ENCODE measurements at places on chromosomes 3 and 15.

- no peak for DNase-seq
Measured at GRCh38 chr15:28003302-28004037, 95.6 kb downstream of the OCA2 start.

DNA sequence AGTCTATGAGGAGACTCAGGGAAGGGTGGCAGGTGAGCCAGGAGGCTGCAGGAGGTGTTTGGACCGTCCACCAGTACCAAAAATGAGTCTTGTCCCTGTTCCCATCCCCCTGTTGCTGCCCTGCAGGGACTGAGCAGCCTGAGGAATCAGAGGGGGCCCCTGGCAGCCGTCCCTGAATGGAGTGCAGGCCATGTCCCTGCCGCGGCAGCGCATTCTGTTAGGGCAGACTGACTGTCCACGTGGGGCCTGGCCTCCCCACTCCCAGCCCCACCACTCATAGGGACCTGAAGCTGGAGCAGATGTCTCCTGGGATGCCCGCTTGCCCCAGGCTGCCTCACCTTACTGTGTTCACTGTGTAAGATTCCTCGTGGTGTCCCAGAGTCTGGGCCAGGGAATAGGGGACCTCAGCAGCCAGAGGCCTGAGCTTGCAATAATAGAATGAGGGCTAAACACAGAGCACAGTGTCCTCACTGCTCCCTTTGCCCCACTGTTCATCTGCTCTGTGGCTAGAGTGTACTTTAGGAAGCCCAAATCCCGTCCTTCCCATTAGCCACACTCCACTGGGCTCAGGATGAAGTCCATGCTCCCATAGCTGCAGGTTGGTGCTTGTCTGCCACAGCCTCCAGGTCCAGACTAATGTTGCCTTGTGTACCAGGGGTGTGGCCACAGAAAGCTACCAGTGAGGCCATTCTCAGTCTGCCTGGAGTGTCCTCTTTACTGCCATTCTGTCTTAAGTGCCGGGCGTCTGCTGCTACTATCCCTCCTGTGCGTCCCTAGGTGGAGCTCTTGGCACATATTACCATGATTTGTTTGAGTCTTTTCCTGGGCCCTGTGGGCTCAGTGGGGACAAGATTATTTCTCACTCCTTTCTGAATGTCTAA lies 63.2 kb downstream of the HCN4 start:
- no peak for DNase-seq

- DNase-seq = no peak
Measured at GRCh38 chr15:63597038-63597790, at the start of gene FBXL22. Gene FBXL22, plus strand, starts transcription at chr15:63597387. Its CDS starts 6 bp downstream, at chr15:63597393.

DNA sequence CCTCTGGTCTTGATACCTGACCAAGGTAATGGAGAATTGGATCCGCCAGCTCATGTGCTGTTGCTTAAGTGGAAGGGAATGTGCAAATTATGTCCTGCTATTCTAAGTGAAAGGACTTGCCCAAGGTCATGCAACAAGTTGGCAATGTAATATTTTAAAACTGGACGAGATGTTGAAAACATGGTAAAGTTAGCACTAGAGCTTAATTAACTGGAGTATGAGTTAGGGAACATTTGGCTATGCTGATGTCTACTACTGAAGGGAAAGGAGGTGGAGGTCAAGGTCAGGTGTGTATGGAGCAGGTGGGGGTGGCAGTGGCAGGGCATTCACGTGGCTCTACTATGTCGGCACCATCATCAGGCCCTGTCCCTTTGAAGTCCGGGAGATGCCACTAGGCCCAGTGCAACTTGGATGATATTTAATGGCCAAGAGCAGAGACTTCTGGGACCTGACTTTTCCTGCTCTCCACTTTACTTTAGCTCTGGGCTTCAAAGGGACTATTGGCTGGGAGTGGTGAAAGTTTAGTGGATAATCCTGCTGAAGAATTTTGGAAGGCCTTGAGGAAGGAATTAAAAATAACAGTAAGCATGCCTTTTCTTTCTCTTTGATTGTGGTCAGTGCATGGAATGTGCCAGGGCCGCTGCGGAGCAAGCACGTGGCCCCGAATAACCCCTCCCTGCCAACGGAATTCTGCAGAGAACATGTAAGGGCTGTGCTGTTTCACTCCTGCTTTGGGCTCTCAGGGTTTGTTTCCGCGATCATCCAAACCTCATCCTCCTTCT lies 14.9 kb downstream of the SMAD3 start:
- no peak for DNase-seq

DNA sequence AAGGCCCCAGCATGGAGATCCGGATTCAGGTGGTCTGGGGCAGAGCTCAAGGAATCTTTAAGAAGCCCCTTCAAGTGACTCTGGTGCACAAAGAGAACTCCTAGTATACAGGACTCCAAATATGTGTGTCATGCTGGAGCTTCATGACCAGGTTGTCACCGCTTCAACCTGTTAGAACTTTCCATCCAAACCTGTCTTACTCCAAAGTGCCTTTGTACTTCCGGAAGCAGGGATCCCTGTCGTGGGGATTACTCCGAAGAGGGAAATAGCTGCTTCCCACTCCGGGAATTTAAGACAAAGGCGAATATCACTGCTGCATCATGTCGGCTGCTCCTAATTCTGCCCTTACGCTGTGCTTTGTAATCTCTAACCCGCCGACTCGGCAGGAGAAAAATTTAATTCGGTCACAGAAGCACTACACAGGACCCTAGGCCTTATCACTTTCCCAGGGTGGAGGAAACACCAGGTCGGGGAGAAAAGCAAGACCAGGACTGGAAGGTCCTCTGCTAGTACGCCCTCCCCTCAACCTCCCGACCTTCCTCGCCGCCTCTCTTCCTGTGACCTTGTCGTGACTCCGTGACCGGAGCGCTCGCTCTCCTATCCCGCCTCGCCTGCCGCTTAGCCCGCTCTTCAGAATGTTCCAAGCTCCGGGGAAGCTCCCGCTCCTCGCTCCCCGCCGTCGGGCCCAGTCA lies 730 bp downstream of the HIGD1A start:
- DNase-seq = peak; percentile 47

- DNase-seq = no peak
Measured at GRCh38 chr15:25892126-25892525, 29.0 kb upstream of the ATP10A start.

GRCh38 chr3:23668430-23668904 lies 137.3 kb upstream of the UBE2E1 start:
- no peak for DNase-seq

- no peak for DNase-seq
Measured at GRCh38 chr3:47849186-47849698, 46.3 kb downstream of the DHX30 start.

GRCh38 chr3:128734523-128735189 lies 8.7 kb downstream of the RAB7A start:
- DNase-seq = no peak

- DNase-seq = no peak
Measured at GRCh38 chr15:66899555-66900350, 165.6 kb upstream of the SMAD3 start.

GRCh38 chr15:25689592-25689991 lies 173.5 kb downstream of the ATP10A start:
- no peak for DNase-seq

DNA sequence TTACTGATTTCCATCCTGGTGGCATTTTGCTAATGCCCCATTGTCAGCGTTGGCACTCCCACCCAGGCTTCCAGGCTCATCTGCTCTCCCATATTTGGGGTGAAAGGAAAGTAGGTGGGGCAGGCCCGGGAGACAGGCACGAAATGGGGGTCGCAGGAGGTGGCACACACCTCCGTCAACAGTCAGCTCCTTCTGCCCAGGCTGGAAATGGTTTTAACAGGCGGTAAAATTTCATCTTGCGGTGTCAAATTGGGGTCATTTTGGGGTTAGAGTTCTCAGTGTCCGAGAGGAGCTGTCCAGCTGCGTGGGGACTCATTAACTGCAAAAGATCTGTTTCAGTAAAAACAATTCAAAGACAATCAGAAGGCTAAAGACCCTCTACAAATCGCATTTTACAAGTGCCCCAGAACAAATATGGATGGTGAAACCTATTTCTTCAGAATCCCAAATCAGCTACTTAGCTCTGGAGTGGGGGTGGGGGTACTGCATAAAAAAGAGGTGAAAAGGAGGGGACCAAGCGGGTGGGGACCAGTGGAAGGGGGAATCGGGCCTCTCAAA lies 4.2 kb upstream of the MEIS2 start:
- no peak for DNase-seq

DNA sequence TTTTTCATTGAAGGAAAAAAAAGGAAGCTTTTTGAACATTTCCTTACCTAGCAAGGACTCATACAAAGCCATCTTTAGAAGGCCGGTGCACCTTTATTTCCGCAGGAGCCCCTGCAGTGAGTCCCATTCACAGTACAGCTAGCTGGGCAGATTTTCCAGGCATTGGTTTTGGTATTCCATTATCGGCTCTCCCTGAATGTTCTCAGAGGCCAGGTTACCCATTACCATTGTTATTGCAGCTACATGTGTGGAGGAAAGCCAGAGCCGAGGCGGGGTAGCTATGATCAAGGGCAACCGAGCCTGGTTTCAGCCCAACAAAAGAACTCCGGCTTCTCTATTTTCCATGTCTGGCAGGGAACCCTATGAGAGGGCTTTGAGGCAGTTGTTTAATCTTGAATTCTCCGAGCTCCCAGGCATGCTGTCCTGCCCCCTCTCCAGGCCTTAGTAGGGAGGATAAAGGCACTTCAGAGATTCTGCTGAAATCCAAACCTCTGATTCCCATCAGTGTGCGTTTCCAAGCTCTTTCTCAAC lies 100.3 kb downstream of the LRRK1 start:
- DNase-seq = no peak

DNA sequence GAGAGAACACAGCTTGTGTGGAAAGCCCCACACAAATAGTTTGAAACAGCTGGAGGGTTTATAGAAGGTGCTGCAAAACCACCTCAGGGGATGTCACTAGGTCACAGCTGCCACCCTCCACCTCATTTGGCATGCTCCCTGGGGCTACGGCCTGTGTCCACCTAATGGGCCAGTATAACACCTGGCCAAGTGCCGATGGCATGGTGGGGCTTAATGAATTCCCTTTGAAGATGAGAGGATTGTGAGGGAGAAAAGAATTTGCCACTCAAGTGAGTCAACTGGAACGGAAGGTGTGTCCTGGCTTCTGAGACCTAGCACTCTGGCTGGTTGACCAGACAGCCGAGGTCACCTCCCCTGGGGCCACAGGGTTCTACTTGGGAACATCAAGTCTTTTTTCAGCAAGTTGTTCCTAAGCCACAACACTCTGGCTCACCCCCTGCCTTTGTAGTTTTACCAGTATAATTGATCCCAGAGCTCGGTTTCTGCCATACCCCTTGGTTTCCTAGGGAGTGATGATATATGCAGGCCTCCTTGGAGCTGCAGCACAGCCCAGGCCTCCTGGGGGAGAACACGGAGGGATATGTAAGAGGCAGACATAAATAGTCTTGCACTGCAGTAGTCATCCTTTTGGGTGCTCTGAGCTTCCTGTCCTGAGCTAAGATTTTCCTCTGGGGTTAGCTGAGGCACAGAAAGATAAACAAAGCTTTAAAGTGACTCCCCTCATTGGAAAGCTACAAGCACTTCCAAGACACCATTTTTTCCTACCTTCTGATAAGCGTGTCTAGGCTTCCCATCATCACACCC lies 178.2 kb upstream of the LPP start:
- no peak for DNase-seq

DNA sequence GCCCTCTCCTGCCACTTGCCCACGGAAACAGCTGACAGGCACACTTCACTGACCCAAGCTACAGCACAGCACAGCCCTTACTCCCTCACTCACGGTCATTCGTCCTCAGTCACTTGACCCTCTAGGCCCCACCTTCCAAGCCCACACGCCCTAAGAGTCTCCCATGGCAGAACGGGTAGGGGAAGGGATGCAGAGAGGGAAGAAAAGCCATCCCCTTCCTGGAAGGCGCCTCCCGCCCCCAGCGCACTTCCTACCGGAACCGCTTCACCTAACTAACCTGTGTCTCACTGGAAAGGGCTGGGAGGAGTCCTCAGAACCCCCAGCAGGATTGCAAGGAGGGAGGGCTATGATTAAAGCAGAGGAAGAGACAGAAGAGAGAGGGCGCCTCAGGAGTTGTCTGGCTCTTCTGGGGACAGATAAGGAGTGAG lies 22.9 kb downstream of the EPHB3 start:
- DNase-seq = no peak

DNA sequence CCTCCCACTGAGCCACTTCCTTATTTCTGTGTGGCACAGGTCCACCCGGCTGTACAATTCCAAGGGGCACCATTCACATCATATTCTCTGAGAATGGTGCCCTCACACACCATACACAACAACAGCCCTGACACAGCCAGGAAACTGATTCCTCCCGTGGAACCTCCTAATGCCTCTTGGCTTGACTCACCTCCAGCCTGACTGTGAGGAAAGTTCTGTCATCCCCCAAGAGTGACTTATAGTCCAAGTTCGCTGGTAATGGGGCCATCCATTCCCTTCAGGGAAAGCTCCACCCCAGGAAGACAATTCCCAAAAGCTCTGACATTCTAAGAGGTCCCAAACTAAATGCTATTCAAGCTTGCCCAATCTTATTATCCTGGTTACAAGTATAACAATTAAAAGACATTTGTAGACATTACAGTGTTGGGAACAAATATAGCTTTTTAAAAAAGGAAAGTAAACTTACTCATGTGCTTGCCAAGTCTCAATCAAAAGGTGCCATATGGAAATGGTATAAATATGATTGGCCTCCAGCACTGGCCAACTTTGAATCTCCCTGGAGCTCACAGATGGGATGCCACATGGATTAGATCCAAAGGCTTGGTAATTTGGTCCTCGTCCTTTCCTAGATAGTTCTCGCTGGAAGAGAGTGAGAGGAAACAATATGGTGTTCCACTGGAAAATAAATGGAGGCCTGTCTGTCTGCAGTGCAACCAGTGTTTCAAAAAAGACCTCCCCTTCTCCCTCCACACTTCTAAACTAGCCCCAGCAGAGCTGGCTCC lies 56.3 kb upstream of the PSMD6 start:
- DNase-seq = no peak

DNA sequence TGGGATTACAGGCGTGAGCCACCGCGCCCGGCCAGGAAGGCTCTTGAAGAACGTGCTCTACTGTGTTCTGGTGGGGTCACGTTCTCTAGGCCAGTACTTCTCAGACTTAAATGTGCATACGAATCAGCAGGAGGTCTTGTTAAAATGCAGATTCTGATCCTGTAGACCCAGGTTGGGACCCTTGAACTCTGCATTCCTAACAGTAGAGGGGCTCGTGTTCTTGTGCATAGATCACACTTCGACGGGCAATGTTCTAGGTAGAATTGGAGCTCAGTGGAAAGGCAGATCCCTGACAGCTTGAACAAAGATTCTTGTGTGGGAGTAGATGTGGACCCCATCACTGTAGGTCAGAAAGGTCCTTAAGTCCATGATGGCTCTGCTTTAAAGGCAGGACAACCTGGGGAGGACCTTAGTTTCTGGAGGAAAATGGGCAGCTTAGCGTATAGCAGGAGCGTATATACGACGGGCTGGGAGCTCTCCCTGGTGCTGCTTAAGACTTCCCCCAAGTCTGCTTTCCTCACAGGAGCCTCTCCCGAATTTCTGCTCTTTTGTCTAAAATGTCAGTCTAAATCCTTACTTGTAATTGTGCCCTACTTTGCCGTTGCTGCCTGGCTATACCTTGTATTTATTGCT lies 16.9 kb upstream of the FAM81A start:
- no peak for DNase-seq

DNA sequence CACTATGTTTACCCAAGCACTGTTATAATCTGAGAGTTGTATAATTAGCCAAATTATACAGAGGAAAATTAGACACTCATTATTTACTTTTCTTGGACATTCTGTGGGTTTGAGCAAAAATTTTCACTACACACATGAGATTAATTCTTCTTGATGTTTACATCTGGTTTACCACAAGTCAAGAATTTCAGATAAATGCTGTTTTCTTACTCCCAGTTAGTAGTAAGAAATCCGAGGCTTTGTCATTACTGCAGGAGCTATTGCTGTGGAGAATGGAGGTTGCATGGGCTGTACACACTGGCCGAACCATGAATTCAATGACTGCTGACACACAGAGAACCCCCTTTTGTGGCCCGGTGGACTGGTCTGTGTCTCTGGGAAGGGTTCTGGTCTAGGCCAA lies 207.7 kb upstream of the CFAP20DC start:
- no peak for DNase-seq
